ENCODE measurements at places on chromosomes 7 and 10. TPM values are rescaled to one million over a fixed set of nuclear protein-coding genes. Genes with fewer than 3 reads are reported as not detected.

FFAR4 gene
- 0.96 TPM for total RNA-seq

GRCh38 chr7:86760236-86760635 lies 116.5 kb downstream of the GRM3 start:
- no peak for DNase-seq

FAM13C gene
- total RNA-seq = 9.4 TPM

- peak; percentile 17 for DNase-seq
Observed at GRCh38 chr10:191703-192518, 56.7 kb downstream of the ZMYND11 start.

- DNase-seq = no peak
Observed at GRCh38 chr10:90665905-90666662, 191.8 kb downstream of the HTR7 start.

DNA sequence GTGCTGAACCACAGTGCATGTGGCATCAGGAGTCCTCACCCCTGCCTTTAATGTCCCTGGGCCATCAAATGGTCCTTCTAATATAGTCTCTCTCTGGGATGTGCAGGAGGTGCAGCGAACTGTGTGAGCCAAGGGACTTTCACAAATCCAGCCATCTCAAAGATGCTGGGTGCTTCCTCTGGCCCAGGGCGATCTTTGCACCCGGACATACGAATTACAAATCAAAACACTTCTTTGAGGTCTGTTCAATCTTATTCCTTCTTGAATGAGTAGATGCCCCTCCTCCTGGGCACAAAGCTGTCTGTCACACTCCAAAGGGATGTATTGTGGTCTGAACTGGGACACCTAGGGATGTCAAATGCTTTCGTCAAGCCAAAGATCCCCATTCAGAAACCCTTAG lies 60.6 kb downstream of the VSTM4 start:
- no peak for DNase-seq

GRCh38 chr7:95454438-95455045 lies 19.7 kb upstream of the PON2 start:
- no peak for DNase-seq
